ENCODE measurements at places on chromosomes 11 and 22. TPM values are rescaled to one million over a fixed set of nuclear protein-coding genes. Genes with fewer than 3 reads are reported as not detected.

- peak; percentile 43 for DNase-seq
Observed at GRCh38 chr11:106156290-106156937, 79.0 kb downstream of the AASDHPPT start.

- peak; percentile 71 for DNase-seq
Observed at GRCh38 chr22:35342390-35342789, 38.5 kb upstream of the HMOX1 start.

GRCh38 chr22:43110927-43111623 lies 525 bp downstream of the BIK start:
- peak; percentile 83 for DNase-seq

DNA sequence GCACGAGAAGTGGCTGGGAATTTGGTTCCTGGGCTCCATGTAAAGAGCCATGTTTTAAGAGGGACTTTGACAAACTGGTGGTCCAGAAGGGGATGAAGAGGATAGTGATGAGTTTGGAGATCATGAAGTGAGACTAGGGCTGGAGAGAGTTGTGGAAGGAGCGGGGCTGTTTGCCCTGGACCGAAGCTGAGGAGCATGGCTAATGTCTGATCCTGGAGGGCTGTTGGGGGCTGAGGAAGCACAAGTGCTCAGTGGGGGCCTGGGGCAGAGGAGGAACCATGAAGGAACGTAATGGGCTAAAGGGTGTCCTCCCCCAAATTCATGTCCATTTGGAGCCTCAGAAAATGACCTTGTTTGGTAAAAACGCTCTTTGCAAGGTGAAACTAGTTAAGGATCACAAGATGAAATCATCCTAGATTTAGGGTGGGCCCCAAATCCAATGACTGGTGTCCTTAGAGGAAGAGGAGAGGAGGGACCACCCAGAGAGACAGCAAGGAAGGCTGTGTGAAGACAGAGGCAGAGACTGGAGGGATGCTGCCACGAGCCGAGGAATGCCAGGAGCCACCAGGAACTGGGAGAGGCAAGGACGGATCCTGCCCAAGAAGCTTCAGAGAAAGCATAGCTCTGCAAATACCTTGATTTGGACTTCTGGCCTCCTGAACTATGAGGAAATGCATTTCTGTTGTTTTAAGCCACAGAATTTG lies 107.3 kb upstream of the LMO1 start:
- peak; percentile 48 for DNase-seq

P2RX6 gene
- 5.1 TPM for total RNA-seq

DNA sequence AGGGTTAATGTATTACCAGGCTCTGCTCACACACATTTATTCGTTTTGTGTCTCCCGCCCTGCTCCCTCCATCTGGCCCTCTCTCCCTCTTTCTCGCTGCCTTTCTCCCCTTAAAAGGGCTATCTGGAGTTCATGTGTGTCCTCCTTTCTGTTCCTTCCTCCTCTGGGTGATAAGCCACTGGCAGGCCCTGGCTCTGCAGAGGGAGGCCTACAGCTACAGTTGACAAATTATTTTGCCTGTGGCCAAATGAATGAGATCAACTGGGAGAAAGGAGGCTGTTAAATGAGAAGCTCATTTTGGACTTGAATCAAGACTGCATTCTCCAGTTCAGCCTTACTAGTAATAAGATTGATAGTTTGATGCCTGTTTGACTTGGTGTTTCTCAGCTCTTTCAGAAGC lies 17.5 kb upstream of the OPCML start:
- DNase-seq: no peak

DNA sequence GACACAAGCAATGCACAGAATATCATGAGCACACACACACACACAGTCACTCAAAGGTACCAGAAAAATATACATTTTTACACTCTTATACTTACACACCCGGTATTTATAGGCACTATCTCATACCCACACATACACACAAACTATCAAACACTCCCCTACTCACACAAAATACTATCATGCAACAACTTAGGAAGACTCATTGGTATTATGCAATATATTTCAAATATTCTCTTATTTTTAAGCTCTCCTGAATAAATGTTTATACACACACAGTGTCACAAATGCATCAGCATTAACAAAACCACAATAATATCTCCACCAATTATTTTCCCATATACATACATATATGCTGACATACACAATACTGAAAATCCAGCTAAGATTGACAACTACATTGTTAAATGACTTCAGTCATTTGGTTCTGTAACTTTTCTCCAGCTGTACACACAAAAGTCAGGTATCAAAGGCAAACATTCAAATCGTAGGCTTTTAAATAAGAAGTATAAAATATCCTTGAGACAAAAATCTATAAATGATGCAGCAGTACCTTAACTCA lies 2.6 kb upstream of the OR51I1 start:
- DNase-seq: no peak

- DNase-seq: peak; percentile 13
Observed at GRCh38 chr11:22670830-22671229, 4.4 kb downstream of the GAS2 start.

DNA sequence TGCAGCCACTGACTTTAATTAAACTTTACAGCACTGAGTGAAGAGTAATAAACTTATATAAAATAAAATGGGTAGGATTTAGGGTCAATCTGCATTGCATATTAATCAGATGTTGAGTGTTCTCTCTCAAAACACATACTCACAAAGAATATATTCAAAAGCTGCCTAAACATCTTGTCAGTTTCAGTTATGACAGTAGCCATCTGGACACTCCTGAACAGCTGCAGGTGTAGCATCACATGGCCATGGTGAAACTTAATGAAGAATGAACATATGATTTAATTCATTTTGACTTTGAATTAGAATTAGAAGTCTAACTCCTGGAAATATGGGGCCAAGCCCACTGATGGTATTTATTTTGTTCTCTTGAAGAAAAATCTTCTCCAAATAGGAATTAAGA lies 684.3 kb upstream of the RAG2 start:
- no peak for DNase-seq

GRCh38 chr11:109747839-109748238 lies 325.8 kb downstream of the C11orf87 start:
- DNase-seq: no peak

DCHS1 gene
- 0.59 TPM for total RNA-seq

DNA sequence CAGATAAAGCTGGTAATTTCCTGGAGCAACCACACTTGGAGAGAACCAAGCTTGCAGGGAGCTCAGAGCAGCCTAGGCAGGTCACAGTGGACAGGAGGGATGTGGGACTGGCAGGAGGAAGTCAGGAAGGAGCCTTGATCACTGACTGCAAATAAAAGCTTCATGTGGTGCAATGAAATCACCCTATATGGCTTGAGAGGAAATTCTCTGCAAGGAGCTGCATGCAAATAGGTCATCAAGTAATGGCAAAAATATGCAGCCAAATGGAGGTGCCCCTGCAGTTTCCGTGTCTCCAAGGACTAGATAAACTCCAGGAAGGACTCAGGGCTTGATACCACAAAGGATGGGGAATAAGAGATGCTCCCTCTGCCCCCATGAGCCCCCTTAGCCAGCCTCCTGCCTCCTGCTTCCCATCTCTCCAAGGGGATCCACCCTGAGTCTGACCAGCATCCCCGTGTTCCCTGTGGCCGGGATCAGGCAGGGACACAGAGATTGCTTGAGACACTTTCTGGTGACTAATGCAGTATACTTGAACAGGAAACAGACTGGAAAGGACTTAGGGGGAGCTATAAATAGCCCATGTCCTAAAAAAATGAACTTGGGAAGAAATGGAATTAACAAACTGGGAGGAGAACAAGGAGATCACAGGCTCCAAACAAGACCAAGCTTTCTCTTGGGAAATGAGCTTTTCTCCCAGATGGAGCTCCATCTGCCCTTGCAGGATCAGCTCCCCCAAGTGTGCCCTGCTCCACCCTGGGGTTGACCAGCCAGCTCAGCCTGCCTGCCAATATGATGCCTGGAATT lies 23.9 kb upstream of the MICAL2 start:
- DNase-seq: peak; percentile 84

- DNase-seq: no peak
Observed at GRCh38 chr11:43367382-43368178, 8.9 kb downstream of the TTC17 start.

IL18 gene
- 0.59 TPM for total RNA-seq

DNA sequence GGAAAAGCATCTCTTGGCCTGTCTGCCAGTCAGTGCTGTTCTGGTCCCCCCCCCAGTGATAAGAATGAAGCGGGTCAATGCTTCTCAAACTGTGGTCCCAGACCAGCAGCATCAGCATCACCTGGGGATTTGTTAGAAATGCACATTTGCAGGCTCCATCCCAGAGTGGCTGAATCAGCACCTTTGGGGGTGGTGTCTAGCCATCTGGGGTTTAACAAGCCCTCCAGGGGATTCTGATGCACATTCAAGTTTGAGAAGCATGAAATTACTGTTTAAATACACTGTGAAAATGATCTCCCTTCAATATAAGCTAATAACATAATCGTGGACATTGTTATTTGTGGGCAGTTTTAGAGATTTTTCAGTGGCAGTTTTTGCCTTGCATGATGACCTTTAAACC lies 133.5 kb downstream of the MYO18B start:
- DNase-seq: no peak

- peak; percentile 97 for DNase-seq
Observed at GRCh38 chr11:119729951-119730613, 1.1 kb upstream of the NECTIN1 start.

DNA sequence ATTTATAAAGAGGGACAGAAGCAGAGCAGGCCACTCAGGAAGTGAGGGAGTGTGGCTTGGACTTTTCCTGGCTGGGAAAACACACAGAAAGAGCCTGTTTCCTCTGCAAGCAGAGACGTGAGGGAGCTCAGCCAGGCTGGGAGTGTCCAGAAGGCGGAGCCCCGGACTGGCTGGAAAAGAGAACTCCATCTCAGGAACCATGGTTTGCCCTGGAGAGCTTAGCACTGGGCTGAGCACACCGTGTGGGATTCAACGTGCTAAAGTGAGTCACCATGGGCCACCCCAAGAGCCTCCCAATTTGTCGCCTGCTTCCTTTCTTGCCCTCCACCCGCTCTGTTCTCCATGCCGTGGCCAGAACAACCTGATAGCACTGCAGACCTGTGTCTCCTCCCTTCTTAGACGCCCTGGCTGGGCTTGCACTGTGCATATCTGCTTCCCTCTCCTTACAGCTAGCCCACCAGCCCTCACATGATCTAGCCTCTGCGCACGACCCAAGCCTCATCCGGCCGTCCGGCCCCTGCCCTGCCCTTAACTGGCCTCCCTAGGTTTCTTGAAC lies 51.8 kb downstream of the GALNT18 start:
- DNase-seq: peak; percentile 51

DNA sequence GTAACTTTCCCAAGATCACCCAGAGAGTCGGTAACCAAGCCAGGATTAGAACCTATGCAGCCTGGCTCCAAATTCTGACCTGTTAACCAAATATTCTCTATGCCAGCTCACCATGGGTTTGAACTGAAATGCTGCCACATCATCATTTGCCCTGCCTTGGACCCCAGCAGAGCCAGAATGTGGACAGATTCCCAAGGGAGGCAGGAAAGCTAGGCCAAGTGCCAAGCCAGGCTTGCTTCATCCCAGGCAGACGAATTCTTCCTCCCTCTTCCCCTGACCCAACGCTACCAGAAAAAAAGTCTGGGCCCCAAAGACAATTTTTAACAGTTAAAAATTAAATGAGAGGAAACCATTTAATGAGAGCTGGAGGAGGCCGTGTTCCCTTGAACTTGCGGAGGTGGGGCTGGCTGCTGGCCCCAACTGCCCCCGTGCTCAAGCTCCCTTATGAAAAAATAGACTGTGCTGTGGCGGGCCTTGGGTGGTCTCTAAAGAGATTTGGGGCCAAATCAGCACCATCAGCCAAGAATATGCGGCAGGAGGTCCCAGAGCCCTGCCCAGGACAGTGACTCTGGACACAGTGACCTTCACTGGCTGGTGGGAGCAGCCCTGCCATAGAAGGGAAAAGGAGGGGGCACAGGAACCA lies 184.1 kb upstream of the SYT13 start:
- DNase-seq: peak; percentile 58

IRAG1 gene
- 2.7 TPM for total RNA-seq

FAT3 gene
- 2.2 TPM for total RNA-seq

GRCh38 chr11:65355013-65355775 lies 643 bp downstream of the TIGD3 start:
- DNase-seq: no peak

C11orf86 gene
- total RNA-seq: not detected

TMA7B gene
- not detected for total RNA-seq

GRCh38 chr11:44032299-44033085 lies 15.3 kb upstream of the ACCSL start:
- DNase-seq: peak; percentile 90

- peak; percentile 38 for DNase-seq
Observed at GRCh38 chr11:117919781-117920221, 9.4 kb downstream of the TMPRSS13 start.

MMP13 gene
- total RNA-seq: 2.5 TPM

- no peak for DNase-seq
Observed at GRCh38 chr22:30989474-30989873, 20.4 kb downstream of the TUG1 start.

OR9I1 gene
- not detected for total RNA-seq

DNA sequence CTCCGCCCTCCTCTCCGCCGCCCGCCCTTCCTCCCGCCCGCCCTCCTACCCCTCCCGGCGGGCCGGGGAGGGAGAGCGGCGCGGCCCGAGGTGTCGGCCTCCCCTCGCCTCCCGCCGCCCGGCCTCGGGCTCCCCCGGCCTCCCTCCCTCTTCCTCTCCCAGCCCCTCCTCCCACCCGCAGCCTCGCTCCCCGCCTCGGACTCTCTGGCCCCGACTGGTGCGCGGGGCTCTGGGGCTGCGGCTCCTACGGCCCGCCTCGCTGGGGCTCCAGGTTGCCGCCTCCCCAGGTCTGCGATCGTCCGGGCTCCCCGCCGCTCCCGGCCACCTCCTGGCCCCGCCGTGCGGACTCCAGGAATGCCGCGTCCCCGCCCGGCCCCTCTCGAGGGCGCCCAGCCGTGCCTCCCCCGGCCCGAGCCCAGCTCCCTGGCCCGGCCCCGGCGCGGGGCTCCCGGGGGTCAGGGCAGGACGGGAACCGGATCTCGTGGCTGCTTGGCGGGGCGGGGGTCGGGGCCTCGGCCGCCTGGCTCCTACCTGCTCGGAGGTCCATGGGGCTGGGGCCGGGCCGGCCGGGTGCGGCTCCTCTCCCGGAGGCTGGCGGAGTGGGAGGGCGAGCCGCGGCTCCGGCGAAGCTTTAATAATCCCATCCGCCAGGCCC lies at the start of gene CLCF1:
TSS of gene CLCF1 (minus strand) at position 606 of the 655 bp plus-strand sequence. CDS start at position 547, 59 bp downstream.
- peak; percentile 97 for DNase-seq

TRIM49 gene
- total RNA-seq: not detected

GRCh38 chr11:1081601-1082311 lies 7.1 kb downstream of the MUC2 start:
- peak; percentile 82 for DNase-seq

GLYAT gene
- total RNA-seq: not detected

- DNase-seq: peak; percentile 78
Observed at GRCh38 chr22:35219012-35219411, 38.3 kb upstream of the HMGXB4 start.

Data from osteoblast (primary cell).